ENCODE measurements at places on chromosomes 1 and 21.

GRCh38 chr1:53091841-53092645, 30.0 kb downstream of the PODN start:
- no peak for DNase-seq

- DNase-seq, result no peak
Measured at GRCh38 chr1:35111106-35111505, 31.9 kb downstream of the ZMYM1 start.

DNA sequence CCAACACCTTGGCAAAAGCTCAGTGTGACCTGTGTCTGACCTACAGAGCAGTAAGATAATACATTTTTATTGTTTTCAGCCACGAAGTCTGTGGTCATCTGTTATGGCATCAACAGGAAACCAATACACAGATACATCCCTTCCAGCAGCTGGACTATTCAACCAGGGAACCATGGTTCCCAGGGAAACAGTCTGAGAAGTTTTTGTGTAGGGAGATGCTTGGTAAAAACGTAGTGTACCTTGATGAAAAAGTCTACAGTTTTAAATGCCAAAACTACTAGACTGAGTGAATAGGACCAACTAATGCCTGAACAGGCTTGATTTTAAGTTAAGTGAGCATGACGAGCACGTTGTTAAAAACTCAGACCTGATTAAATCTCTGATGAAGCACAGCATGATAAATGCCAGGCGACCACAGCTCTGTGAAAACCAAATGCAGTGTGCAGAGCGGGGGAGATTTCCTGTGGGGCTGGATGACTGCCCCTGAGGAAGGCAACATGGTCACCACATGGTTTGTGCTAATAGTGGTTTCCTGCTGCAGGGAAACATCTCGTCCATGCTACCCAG, 228.9 kb downstream of the TNR start:
- no peak for DNase-seq

DNA sequence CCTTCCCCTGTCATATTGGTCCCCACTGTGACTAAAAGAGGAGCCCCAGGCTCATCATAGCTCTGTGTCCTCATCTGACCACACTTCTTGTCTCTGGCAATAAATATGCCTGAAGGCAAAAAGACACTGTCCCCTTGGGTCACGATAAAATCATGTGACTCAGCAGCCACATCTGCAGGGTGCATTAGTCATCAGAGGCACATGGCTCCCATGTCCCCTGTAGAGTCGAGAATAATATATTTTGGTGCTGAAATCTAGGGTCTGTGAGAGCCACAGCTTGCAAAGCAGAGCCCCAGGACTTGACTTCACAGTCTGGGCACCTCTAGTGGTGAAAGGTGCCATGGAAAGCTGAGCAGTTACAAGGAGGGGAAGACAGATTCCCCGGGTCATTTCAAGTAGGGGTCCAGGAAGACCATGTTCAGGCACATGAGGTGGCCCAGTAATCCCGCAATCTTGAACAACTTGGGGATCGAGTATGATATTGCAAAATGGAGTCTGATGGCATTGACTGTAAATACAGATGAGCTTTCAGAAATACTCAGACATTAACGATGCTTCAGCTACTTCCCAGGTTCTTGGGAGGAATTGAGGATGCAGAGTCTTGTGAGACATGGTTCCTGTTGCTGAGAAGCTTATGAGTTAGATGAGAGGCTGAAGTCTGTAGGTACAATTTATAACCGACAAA, 68.6 kb downstream of the SLC35F3 start:
- no peak for DNase-seq

GRCh38 chr1:164678136-164678700, 119.2 kb downstream of the PBX1 start:
- DNase-seq, result no peak

GRCh38 chr1:109020693-109021257, 21.1 kb downstream of the WDR47 start:
- DNase-seq, result no peak

DNA sequence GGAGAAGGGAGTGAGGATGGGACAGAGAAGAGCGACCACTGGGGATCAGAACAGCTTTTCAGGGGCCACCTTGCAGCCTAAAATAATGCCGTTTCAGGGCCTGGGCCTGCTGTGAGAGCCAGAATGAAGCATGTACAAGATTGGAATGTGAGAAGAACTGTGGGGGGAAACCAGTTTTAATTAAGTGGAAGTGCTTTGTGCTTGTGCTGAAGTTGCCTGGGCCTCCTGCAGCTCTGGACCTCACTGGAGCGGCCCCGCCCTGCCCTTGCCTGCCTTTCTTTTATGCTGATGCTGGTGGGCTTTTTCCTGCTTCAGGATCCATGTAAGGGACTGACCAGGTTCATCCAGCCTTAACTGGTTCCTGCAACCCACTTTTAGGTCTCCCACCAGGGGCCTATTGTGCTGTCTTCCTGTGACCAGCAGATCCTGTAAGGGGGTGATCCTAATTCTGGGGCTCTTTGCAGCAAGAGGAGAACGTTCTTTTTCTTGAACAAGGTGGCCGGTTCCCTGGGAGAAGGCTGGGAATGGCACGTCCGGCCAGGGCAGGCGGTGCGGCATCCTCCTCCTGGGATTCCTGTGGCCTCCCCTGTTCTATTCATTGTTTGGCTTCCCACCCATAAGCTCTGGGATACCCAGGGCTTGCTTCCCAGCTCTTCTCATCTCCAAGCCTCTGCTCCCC, 3.2 kb downstream of the C1orf226 start:
- no peak for DNase-seq

DNA sequence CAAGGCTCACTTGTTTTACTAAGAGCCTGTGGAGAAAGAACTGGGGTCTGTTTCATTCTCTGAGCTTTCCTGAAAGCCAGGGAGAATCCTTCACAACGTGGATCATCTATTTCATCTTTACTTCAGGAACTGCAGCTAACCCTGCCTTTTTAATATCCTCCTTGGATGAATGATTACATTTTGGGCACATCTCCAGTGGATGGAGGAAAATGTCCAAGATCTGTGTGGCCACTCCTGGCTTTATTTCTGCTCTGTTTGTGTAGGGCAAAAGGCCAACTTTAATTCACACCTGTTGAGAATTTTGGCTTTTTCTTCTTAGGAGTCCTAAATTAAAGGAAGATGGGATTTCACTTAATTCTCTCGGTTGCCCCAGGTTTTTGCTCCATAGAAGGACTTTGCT, 69.5 kb upstream of the CACNA1E start:
- DNase-seq, result no peak

DNA sequence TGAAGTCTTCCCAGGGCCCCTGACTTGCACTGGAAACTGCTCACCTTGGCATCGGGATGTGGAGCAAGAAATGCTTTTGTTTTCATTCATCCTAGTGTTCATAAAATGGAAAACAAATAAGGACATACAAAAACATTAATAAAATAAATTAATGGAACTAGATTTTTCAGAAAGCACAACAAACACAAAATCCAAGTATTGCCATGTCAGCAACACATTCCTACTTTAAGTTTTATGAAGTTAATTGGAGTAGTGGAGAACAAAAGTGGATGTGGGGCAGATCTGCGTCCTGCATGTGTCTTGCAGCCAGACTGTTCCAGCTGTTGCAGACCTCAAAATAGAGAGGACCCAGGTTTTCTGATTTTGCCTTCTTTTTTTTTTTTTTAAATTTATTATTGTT, 32.9 kb downstream of the PRMT2 start:
- DNase-seq, result no peak

DNA sequence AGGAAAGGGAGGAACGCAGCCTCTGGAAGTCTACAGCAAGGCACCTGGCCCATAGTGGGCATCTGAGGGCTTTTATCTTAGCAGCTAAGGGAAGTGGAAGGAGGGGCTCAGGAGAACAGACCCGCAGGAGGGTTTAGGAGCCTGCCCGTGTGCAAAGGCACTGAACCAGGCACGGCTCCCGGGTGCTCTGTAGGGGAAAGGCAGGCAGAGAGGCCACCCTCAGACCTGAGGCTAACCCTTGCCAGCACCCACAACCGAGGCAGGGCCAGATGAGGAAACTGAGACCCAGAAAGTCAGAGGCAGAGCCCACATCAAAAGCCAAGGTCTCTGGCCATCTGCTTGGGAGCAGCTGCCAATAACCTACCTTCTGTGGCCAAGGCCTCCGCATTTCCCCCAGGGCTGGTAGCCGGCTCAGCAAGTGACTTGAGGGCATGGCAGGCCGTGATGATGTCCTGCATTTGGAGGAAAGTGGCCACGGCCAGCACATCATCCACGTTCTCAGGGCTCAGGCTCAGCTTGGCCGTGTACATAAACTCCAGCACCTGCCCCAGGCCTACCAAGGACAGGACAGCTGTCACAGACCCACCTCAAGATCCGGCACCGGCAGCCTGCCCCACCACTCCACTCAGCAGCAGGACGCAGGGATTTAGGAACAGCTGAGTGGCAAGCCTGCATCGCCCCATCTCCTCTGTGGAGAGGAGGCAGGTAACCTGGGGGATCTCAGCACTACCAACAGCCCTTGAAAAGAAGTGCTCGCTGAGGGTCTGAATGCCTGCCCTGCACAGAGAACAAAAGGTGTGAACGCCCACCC, 29.1 kb downstream of the ZBTB17 start:
- no peak for DNase-seq

- DNase-seq, result no peak
Measured at GRCh38 chr1:229199261-229200243, 71.4 kb upstream of the RAB4A start.

GRCh38 chr1:114353262-114353661, 157.7 kb downstream of the TRIM33 start:
- no peak for DNase-seq

GRCh38 chr21:36690628-36691554, 8.0 kb upstream of the SIM2 start:
- no peak for DNase-seq

GRCh38 chr1:3062616-3063378, 6.2 kb upstream of the PRDM16 start:
- DNase-seq, result no peak

GRCh38 chr1:46595127-46595526, 8.9 kb downstream of the MKNK1 start:
- no peak for DNase-seq

DNA sequence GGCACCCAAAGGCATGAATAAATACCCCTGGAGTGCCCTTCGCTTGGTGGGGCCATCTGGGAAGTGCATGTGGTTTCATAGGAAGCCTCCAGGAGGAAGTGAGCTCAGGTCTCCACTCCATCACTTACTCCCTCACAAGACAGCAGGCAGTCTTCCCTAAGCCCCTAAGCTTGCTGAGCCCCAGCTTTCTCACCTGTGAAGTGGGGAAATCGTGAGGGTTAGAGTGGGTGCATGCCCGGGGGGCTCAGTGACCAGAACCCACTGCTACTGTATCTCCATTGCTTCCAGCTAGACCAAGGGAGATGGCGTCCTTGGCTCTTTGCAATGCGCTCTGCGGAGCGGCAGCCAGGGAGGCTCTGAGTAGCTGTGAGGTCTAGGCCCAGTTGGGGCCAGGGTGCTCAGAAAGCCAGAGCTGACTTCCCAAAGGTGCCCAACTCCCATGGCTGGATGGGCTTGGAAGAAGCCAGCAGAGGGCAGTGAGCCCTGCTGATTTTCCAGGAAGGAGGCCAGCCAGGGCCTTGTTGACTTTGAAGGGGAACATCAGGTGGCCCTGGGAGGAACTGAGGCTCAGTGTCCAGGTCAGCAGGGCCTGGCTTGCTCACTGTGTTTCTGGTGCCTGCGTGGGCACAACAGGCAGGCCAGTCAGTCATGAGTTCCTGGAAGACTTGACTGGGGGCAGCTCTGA, 27.3 kb downstream of the CDCP2 start:
- no peak for DNase-seq

GRCh38 chr21:16741141-16741665, 771.6 kb upstream of the CXADR start:
- no peak for DNase-seq

- no peak for DNase-seq
Measured at GRCh38 chr1:35305383-35305782, 36.9 kb downstream of the ZMYM4 start.

DNA sequence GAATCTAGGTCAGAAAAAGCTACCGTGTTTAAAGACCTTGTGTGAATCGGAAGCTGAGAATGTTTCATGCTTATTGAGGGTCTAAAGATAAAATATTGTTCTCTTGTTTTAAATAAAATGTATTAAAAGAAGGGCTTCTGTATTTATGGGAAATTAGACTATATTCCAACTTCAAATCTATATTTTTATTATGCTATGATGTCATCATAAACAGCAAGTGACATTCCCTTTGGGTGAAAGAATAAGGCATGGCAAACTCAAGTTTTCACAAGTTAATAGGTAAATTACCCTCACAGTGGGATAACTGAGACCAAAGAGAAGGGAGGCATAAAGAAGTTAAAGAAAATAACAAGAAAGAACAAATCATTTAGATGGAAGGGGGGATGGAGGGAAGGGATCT, 333.8 kb upstream of the NR5A2 start:
- no peak for DNase-seq

DNA sequence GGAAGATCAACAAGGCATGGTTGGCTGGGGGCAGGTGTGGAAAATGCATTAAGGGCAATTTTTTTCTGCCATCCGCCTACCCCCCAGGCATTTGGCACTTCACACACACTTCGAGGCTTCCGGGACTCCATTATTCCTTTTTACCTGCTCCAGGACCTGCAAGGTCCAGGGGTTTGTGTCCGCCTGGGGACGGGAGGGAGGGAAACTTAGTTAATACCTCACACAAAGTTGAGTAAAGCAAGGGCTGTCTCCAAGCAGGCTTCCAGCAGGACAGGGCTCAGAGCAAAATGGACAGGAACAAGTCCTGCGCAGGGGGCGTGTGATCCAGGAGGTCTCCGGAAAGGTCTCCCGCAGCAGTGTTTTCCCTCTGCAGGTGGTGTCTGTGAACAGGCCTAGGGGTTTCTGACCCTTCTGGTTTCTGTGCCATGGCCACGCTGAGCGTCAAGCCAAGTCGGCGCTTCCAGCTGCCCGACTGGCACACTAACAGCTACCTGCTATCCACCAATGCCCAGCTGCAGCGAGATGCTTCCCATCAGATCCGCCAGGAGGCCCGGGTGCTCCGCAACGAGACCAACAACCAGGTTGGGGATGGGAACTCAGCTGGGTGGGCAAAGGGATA, 712 bp downstream of the TEKT2 start:
- DNase-seq, result no peak

GRCh38 chr21:15749082-15749860, 19.5 kb downstream of the USP25 start:
- no peak for DNase-seq

- DNase-seq, result no peak
Measured at GRCh38 chr1:64302971-64303370, 99.5 kb downstream of the UBE2U start.

DNA sequence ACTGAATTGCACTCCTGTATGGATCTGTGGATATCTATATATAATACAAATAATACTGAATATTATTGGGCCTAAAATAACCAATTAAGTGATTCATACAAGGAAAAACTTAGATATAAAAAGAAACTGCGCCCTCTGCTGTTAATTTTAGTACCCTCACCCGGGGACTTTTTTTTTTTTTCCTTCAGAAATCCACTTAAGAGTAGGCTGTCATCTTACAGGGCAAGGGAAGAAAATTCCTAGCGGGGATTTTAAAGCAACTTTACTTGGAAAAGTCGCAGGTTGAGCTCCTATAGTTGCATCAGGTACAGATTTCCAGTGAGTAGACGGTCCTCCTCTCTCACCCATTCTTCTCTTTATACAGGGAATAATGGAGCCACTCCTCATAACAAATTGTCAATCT, 1.3 kb downstream of the NTNG1 start:
- no peak for DNase-seq

Measured in stimulated activated naive CD4-positive, alpha-beta T cell treated with Interleukin-2 at 50 U/mL for 16 hours (primary cell).